SK-N-SH (cell line): ENCODE measurements at places on chromosomes 6 and 20. TPM values are rescaled to one million over a fixed set of nuclear protein-coding genes. Genes with fewer than 3 reads are reported as not detected.

- DNase-seq = peak; percentile 74
These were observed 33.4 kb downstream of the TGM2 start for GRCh38 chr20:38131588-38132121.

CFB gene
- polyA plus RNA-seq = 42.1 and 64.4 TPM in 2 replicates

DNA sequence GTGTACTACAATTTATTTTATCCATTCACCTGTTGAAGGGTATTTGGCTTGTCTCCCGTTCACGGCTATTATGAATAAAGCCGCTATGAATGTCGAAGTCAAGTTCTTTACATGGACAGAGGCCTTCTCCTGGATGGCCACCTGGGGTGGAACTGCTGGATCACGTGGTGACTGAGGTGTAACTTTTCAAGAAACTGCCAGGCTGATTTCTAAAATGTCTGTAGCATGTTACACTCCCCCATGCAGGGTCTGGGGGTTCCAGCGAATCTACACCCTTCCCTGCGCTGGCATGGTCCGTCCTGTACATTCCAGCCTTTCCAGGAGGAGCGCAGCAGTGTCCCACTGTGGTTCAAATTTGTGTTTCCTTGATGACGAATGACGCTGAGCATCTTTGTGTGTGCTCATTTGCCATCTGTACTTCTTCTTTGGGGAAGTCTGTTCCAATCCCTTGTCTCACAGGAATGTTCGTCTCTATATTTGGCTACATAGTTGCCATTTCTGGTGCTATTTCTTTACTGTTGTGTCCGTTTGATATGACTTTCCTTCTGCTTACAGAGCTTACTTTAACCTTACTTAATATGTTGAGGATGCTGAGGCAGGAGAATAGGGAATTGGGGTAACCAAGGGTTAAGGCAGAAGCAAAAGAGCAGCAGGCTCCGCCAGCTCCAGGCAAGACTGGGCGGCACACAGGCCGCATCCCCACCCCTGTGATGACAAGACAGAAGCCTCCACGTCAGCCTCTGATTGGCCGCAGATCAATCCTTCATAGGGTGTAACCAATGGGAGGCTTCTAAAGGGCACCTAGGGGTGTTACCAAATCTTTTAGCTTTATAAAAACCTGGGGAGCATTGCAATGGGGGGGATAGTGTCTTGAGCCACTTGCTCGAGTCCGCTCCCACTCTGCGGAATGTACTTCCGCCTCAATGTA is 106.6 kb downstream of the TAF4 start:
- DNase-seq = no peak

GRCh38 chr6:30264743-30265142 is 51.5 kb upstream of the TRIM26 start:
- no peak for DNase-seq

SAMD10 gene
- 11.0 and 11.6 TPM in 2 replicates for polyA plus RNA-seq

GRCh38 chr20:22403632-22404361 is 180.6 kb downstream of the FOXA2 start:
- DNase-seq = no peak

DNA sequence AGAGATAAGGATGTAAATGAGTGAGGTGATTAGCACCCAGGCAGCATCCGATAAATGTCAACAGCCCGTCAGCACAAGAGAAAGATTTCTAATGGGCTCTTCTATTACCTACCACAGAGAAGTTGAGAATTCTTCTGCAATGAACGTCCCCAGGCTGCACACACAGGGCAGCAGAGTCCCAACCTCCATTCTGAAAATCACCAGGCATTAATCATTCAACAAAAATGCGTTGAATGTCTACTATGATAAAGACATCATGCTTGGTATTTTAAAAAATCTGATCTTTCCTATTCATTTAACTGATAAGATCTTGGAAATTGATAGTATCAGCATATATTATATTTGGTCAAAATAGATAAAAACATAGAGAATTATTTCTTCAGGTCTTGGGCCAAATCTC is 59.5 kb upstream of the VGLL2 start:
- DNase-seq = no peak

- no peak for DNase-seq
These were observed 71.8 kb upstream of the CITED2 start for GRCh38 chr6:139446138-139446715.

- no peak for DNase-seq
These were observed 33.4 kb downstream of the PRDM1 start for GRCh38 chr6:106119546-106119945.

DNA sequence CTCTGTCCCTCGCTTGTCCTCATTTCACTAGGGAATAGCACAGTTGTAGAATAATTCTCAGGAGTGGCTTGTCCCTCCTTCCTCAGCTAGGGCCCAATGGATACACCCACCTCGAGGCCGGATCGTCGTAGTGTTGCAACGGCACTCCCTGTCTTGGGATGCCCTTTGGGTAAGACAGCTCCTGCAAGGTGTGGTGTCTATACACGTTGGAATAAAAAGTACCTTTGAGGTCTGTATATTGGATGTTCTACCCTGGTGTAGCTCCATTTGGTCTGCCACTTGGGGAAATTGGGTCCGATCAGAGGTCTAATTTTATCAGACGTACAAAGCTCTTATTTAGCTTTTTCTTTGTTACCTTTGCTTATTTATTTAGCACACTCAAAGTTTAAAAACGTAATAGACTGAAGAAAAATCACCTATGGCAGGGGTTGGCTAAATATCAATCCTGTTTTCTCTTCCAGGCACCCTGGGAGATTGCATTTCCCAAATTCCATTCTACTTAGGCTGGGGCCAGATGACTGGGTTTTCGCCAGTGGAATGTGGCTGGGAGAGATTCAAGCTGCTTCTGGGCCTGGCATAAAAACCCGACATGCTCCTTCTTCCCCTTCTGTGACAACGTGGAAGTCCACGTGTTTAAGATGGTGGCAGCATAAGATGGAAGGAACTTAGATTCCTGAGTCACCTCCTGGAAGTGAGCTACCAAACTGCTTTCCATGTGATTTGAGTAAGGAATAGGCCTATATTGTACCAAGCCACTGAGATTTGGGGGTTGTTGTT is 82.3 kb upstream of the CD83 start:
- no peak for DNase-seq

- no peak for DNase-seq
These were observed 121.7 kb upstream of the TNFAIP3 start for GRCh38 chr6:137745321-137745720.
